Left lobe of liver (tissue), 2 donors: ENCODE measurements at places on chromosomes 6 and 20. TPM values are rescaled to one million over a fixed set of nuclear protein-coding genes. Genes with fewer than 3 reads are reported as not detected.

Gene AIF1
- 7.2 TPM for total RNA-seq

Gene POU5F1
- total RNA-seq: 5.0 TPM

Gene BHLHE23
- not detected for total RNA-seq

Gene BMP6
- total RNA-seq: 3.6 TPM

Gene NNAT
- total RNA-seq: 0.15 TPM

Gene SLC17A4
- 19.2 TPM for total RNA-seq

Gene PMEPA1
- total RNA-seq: 5.2 TPM

Gene PTCRA
- not detected for total RNA-seq

Gene TREM1
- 0.25 TPM for total RNA-seq
